NCI-H1048 (cell line): ENCODE measurements at places on chromosomes 7 and 10.

GRCh38 chr10:124213471-124213870 is 120.1 kb upstream of the CHST15 start:
- no peak for DNase-seq

DNA sequence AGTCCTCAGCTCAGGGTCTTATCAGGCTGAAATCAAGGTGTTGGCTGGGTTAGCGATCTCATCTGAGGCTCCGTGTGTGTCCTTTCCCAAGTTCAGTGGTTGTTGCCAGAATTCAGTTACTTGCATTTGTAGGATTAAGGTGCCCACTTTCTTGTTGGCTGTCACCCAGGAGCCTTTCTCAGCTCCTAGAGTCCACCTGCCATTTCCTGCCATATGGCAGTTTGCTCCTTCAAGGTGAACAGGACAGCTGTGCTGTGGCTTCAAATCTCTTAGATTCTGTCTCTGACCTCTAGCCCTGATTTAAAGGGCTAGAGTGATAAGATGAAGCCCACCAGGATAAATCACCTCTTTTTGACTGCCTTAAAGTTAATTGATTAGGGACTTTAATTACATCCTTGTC is 1.0 kb upstream of the HIF1AN start:
- no peak for DNase-seq

- DNase-seq = no peak
These were observed 1.5 kb upstream of the KAT6B start for GRCh38 chr10:74824900-74825370.

DNA sequence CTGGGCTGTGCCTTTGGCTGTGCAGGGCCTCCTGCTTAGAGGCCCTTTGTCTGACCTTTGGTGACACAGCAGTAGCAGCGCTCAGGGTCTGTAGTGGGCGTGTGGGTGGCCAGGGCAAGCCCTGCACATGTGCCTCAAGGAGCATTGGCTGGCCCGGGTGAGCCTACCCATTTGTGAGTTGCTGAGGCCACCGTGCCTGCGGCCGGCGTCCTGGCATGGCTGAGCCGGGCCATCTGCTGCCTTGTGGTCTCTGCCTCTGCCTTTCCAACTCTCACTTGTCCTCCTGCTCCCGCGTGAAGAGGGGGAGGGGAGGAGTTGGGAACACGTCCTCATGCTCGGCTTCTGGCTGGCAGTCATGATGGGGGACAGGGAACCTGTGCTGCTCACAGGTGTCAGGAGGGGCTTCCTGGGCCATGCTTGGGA is 9.2 kb upstream of the ORAI2 start:
- no peak for DNase-seq

DNA sequence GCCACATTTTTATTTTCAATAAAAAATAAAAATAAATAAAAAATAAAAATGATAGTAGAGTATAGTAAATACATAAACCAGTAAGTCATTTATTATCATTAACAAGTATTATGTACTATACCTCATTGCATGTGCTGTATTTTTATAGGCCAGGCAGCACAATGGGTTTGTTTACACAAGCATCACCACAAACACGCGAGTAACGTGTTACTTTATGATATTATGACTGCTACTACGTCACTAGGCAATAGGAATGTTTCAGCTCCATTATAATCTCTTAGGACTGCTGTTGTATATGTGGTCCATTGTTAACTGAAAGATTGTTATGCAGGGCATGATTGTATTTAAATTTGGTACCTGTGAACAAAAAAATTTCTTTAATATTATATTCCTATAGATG is 20.8 kb upstream of the SDHAF3 start:
- no peak for DNase-seq

- DNase-seq = no peak
These were observed 49.4 kb upstream of the ARL4A start for GRCh38 chr7:12637819-12638592.

- no peak for DNase-seq
These were observed 11.6 kb upstream of the TNPO3 start for GRCh38 chr7:129066290-129067131.

GRCh38 chr10:120279196-120279595 is 177.8 kb upstream of the PLPP4 start:
- DNase-seq = no peak

GRCh38 chr7:106452031-106452851 is 167.5 kb upstream of the NAMPT start:
- no peak for DNase-seq

- DNase-seq = no peak
These were observed 22.9 kb downstream of the SCART1 start for GRCh38 chr10:133476641-133476990.

GRCh38 chr7:106808967-106809635 is 56.0 kb upstream of the PIK3CG start:
- no peak for DNase-seq

DNA sequence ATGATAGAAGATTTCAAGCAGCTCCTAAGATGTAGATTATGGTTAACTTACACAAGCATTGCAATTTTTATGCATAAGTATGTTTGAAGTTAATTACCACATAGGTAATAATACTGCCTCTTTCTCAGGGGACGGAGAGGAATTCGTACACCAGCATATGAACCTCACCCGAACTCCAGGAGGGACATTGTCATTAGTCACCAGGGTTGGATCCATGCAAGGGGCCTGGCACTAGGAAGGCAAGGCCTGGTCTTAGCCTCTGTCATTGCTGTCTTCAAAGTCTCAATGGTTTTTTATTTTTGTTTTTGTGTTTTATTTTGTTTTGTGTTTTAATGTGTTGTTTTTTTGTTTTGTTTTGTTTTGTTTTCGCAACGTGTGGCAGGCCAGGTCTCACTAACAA is 145.6 kb upstream of the PPP2R2D start:
- no peak for DNase-seq

GRCh38 chr10:62019013-62019684 is 117.7 kb downstream of the ARID5B start:
- DNase-seq = no peak

DNA sequence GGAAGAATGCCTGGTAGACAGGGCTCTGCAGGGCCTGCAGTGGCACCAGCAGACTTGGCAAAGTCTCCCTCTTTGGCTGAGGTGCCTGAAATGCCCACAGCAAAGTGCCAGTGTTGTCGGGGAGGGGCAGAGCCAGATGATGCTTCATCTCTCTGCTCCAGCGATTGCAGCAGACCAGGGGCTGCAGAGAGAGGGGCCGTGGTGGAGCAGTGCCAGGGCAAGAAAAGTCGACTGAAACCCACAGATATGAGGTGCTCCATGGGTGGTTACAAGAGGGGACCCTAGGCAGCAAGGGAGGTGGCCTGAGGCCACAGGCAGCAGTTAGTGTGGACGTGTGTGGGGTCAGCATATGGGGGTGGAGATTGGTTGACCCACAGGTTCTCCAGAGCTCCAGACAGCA is 123.5 kb upstream of the SHH start:
- no peak for DNase-seq

GRCh38 chr7:96968981-96969380 is 36.4 kb upstream of the DLX6 start:
- DNase-seq = no peak

DNA sequence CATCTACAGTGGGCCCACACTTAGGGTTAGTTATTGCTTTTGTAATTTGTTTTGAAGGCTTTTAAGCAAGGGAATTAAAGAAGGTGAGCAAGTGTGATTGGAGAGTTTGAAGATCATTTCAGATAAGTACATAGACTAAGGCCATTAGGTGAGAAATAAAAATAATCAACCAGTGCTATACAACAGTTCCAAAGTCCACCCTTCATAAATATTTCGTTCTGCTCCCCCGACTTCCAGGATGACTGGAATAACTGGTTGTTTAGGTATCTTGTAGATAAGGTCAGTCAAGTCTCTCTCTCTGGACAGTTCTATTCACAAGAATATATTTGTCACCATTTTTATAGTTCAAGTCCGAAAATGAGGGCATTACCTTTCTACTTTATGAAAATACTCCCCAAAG is 98.0 kb upstream of the MBL2 start:
- DNase-seq = no peak

DNA sequence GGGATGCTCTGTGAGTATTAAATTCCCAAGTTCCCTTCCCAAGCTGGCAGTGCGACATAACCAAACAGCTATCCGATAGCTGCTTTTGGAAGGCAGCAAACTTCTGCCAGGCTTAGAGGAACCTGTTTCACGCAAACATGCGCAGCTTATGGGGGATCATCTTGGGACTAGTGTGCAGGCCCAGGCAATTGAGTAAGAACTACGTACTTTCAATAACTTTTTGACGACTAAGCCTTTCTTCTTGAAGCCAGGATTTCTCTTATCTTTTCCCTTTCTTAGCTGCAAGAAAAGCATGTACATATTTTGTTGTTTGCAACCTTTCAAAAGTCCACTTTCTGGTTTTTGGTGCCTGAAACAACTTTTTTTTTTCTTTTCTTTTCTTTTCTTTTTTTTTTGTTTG is 28.7 kb upstream of the SEPHS1 start:
- DNase-seq = no peak

DNA sequence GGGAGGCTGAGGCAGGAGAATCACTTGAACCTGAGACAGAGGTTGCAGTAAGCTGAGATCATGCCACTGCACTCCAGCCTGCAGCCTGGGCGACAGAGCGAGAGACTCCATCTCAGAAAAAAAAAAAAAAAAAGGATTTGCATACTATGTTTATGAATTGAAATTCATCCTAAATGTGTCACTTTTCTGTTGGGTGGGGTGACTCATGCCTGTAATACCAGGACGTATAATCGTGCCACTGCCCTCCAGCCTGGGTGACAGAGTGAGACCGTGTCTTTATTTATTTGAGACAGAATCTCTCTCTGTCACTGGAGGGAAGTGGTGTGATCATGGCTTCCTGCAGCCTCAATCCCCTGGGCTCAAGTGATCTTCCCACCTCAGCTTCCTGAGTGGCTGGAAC is 5.8 kb downstream of the ZNF212 start:
- DNase-seq = no peak

- no peak for DNase-seq
These were observed 135.7 kb downstream of the DNAJB6 start for GRCh38 chr7:157472311-157473050.

- no peak for DNase-seq
These were observed 13.1 kb downstream of the WNT16 start for GRCh38 chr7:121341933-121342332.

GRCh38 chr7:129789652-129790051 is 163.1 kb downstream of the UBE2H start:
- no peak for DNase-seq

GRCh38 chr7:82359426-82359825 is 84.2 kb downstream of the CACNA2D1 start:
- DNase-seq = no peak

GRCh38 chr10:71711052-71711623 is 8.4 kb downstream of the C10orf105 start:
- no peak for DNase-seq

DNA sequence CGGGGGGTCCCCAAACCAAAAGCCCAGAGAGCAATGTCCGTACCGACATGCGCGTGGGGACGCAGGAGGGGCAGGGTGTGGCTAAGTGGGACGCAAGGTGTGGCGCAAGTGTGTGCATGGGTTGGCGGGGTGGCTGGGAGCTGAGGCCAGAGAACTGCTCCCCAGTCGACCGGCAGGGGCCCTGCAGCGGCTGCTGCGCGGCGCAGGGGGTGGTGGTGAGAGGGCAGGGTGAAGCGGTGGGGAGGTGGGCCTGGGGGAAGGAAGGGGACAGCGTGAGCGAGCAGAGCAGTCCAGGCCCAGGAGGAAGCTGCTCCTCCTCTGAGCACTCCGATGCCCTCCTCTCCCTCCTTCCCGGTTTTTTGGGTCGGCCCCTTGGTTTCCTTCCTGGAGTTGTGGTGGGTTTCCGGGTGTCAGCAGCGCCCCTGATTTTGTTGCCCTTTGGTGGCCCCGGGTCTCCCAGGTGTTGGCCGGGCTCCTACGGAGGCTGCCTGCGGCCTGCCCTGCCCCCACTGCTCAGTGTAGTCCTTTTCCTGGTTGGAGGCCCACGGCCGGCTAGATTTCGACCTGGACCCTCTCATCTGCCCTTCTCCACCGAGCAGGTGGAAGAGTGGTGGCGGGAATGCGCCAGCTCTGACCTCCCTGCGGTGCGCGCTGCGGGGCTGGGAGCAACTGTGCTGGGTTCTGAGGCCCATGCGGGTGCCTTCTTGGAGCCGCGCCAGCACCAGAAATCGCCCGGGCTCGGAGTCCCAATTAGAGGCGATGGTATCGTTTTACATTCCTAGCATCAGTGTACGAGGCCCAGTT is 40.5 kb upstream of the COMTD1 start:
- DNase-seq = no peak
